ENCODE measurements at places on chromosomes 13 and 19.
A peak's percentile ranks its signal among the peaks of the same experiment; 100 is the strongest.

DNA sequence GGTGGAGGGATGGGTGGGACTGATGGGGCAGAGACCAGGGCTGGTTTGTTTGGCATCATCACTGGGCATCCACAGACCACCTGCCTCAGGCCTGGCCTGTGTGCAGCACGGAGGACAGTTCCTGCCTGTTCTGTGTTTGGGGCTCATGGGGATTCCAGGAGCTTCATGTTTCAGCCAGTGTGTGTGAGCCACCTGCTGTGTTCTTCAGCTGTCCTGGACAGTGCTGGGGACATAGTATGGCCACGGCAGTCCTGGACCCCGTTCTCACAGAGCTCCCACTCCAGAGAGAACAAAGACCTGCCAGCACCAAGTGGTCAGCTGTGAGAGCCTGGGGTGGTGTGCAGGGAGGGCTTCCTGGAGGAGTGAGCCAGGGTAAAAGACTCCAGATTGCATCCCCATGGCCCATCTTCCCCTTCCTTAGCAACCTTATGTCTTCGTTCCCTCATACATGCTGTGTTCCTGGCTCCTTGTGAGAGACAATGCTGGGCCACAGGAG, 2.0 kb upstream of the CCDC97 start:
- DNase-seq, result no peak

DNA sequence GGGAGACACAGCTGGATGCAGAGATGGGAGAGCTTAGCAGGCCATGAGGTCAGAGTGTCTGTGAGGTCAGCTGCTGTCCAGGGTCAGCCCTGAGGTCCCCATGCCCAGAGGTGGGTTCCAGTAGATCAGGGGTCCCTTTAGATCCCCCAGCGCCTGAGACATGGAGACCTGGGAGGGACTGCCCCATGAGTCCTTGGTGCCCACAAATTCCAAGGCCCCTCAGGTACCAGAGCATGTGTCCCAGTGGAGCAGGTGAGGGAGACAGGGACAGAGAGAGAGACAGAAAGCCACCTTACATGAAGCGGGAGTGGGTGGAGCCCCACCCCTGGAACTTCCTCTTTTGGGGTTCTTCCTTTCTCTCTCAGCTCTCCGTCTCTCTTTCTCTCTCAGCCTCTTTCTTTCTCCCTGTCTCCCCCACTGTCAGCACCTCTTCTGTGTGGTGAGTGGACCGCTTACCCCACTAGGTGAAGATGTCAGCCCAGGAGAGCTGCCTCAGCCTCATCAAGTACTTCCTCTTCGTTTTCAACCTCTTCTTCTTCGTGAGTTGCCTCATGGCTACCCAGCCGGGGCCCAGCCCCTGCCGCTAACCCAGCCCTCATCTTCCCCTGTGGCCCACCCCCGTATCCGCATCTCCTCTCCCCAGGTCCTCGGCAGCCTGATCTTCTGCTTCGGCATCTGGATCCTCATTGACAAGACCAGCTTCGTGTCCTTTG, at the start of gene CD37:
Gene CD37, plus strand, starts transcription at position 336 of the 713 bp plus-strand sequence. Its CDS starts 135 bp downstream, at position 471.
- no peak for DNase-seq

- no peak for DNase-seq
Observed at GRCh38 chr13:74557870-74558269, 423.7 kb upstream of the KLF12 start.

DNA sequence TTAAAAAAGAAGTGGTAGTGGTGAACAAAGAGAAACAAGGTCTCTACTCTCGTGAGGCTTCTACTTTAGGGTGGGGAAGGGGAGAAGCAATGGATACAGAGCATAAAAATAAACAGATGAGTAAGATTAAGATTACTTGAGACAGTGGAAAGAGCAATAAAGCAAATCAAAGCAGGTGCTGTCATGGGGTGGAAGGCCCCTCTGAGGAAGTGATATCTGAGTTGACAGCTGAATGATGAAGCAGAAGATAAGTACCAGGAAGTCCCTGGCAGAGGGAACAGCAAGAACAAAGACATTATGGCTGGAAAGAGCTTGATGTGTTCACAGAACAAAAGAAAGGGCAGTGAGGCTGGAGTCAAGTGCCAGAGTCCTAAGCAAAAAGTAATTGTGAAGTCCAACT, 221.8 kb downstream of the ENOX1 start:
- no peak for DNase-seq

- DNase-seq, result no peak
Observed at GRCh38 chr13:98272549-98272948, 95.5 kb upstream of the RNF113B start.

- peak; percentile 83 for DNase-seq
Observed at GRCh38 chr19:2032296-2032941, 16.9 kb upstream of the BTBD2 start.

GRCh38 chr19:918481-919198, 1.5 kb downstream of the KISS1R start:
- DNase-seq, result peak; percentile 74

DNA sequence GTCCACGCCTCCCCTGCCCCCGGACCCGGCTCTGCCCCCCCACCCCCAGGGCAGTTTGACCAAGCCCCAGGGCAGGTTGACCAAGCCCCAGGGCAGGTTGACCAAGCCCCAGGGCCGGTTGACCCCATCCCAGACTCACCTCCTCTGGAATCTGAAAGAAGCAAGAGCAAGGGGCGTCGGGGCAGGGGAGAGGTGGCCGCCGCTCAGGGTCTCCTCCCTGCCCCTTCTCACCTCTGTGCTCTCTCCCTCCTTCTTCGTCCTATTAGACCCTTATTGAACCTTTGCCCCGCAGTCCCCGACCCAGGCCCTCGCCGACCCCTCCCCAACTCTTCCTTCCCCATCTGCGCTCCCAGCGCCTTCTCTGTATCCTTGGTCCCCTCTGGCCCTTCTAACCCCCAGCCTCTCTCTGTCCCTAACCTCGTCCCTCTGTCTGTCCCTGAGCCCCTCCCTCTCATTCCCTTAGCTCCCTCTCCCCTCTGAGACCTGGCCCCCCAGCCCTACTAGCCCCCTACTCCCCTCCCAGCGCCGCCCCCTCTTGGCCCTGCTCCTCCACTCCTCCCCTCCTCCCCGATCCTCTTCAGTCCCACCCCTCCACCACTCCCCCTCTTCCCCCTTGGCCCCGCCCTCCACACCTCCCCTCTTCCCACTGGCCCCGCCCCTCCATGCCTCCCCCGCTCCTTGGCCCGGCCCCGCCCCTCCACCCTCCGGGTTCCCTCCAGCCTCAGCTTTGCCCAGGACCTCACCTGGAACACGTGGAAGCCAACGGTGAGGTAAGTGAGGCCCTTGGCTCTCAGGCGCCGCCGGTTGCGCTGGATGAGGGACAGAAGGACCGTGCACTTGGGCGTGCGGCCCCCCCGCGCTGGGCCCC, 7.6 kb downstream of the CAPN12 start:
- no peak for DNase-seq

- DNase-seq, result no peak
Observed at GRCh38 chr19:39813264-39813993, 20.5 kb downstream of the DYRK1B start.

GRCh38 chr19:2255112-2255845, 938 bp downstream of the JSRP1 start:
- no peak for DNase-seq

- DNase-seq, result no peak
Observed at GRCh38 chr19:48737360-48737998, 2.9 kb downstream of the RASIP1 start.

DNA sequence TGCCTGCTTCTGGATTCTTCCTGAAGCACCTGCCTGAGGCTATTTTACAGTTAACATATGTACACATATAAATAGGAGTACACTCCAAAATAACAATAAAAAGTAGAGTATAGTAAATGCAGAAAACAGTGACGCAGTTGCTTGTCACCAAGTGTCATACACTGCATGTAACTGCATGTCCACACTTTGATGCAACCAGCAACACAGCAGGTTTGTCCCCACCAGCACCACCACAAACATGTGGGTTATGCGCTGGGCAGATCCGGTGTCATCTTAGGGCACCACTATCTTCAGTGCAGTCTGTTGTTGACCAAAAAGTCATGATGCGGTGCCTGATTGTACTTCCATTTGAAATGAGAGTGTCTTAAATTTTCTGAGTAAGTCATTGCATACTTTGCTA, 51.3 kb downstream of the COL4A2 start:
- no peak for DNase-seq

DNA sequence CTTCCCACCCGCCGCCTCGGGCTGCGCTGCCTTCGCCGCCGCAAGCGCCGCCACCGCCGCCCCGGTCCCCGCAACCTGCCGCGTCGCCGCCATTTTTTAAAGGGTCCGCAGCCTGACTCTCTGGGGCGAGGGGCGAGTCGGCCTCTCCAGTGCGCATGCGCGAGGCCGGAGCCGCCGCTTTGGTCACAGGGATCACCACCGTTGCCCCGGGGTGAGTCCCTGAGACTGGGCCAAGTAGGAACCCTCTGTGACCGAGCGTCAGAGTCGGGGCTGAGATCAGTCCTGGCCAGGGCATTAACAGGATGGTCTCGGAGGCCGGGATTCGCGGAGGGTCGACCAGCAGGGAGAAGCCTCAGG, 42.6 kb downstream of the ZNF146 start:
- DNase-seq, result no peak

GRCh38 chr13:91280801-91281200, 66.7 kb upstream of the MIR17HG start:
- no peak for DNase-seq

GRCh38 chr13:42760951-42761350, 20.4 kb upstream of the FAM216B start:
- no peak for DNase-seq

- DNase-seq, result no peak
Observed at GRCh38 chr19:33819880-33820781, 23.5 kb downstream of the KCTD15 start.

- DNase-seq, result no peak
Observed at GRCh38 chr13:27264648-27265047, 6.0 kb upstream of the RASL11A start.

DNA sequence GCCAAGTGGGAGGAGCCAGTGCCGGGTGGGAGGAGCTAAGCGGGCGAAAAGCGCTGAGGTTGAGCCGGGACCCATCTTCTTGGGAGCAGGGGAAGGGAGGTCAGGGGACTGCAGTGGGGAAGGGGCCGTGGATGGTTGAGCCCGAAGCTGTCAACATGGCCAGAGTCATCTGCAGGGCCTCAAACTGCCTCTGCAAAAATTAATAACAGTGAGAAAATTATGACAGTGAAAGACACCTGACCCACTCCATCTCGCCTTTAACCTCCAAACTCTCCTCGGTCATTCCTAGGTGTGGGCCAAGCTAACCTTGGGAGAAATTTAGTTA, 30.1 kb downstream of the ZNF557 start:
- DNase-seq, result no peak

GRCh38 chr13:36919171-36919832, 736 bp downstream of the SMAD9 start:
- DNase-seq, result peak; percentile 79

DNA sequence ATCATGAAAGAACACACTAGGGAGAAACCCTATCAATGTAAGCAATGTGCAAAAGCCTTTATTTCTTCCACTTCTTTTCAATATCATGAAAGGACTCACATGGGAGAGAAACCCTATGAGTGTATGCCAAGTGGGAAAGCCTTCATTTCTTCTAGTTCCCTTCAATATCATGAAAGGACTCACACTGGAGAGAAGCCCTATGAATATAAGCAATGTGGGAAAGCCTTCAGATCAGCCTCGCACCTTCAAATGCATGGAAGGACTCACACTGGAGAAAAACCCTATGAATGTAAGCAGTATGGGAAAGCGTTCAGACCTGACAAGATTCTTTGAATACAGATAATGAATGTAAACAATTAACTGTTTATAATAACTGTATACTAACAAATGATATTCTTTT, 15.0 kb upstream of the ZNF439 start:
- DNase-seq, result no peak

- DNase-seq, result no peak
Observed at GRCh38 chr19:51938936-51939335, 11.7 kb downstream of the ZNF613 start.

GRCh38 chr19:5360003-5360780, 19.6 kb upstream of the PTPRS start:
- no peak for DNase-seq

DNA sequence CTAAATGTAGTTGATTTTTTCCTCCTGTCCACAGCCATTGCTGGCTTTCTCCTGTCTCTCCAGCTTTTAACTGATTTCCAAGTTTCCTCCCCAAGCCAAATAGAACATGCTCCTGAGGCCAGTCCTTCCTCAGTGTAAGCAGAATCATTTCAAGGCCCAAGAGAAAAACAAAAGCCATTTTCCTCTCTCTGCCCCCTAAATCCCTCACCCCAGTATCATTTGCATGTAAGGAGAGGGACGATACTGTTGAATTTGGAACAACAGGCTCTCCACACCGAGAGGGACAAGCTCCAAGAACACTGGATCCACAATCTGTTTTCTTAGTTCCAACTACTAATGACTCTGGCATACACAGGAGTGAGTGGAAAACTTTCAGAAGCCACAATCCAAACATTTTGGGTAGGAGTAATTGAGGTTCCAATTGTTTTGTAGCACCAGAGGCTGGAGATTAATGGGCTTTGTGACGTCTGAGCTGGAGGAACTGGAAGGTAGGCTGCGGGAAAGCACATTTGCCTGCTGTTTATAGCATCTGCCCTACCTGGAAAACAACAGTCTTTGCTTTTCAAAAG, 156.8 kb downstream of the FLT1 start:
- DNase-seq, result no peak

DNA sequence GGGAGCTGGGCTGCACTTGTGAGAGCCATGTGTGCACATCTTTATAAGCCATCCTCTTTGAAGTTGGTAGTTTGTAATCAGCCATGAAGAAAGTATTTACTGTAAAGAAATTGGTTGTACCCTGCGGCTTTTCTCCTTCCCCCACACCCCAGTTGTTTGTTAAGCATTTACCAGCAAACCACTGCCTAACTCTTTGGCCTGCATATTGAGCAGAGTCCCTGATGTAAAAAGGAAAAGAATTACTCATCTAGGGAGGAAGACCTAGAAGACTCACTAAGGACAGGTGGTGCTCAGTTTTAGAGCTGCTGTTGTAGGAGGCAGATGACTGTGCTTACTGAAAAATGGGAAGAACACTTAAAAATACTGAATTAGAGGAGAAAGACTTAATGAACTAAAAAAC, 245.3 kb downstream of the PCCA start:
- no peak for DNase-seq

- no peak for DNase-seq
Observed at GRCh38 chr13:74476365-74476764, 342.2 kb upstream of the KLF12 start.

DNA sequence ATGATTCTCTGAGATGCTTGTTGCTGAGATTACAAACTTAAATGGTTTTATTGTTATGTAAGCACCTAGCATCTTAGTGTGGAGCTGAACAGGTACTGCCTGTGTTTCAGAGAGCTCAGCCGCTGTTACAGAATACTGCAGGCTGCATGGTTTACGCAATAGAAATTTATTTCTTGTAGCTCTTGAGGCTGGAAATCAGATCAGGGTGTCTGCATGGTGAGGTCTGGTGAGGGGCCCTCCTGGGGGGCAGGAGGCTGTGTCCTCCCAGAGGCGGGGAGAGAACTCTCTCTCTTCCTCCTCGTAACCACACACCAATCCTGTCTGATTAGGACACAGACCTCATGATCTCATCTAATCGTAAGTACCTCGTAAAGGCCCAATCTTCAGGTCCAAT, 13.1 kb downstream of the ATP11A start:
- no peak for DNase-seq

All from COR-L47 (cell line).